ENCODE measurements at places on chromosomes 16 and 17.

GRCh38 chr16:11011326-11011725 lies 67.0 kb downstream of the CLEC16A start:
- no peak for DNase-seq

GRCh38 chr17:63675231-63675606 lies 24.7 kb downstream of the LIMD2 start:
- no peak for DNase-seq

GRCh38 chr17:42153919-42154742 lies 658 bp downstream of the RAB5C start:
- DNase-seq = no peak

GRCh38 chr17:35584061-35584460 lies 3.1 kb upstream of the AP2B1 start:
- no peak for DNase-seq

- no peak for DNase-seq
These were observed 20.9 kb downstream of the AKTIP start for GRCh38 chr16:53482123-53482522.

GRCh38 chr17:73029991-73030390 lies 62.5 kb downstream of the SLC39A11 start:
- DNase-seq = no peak

DNA sequence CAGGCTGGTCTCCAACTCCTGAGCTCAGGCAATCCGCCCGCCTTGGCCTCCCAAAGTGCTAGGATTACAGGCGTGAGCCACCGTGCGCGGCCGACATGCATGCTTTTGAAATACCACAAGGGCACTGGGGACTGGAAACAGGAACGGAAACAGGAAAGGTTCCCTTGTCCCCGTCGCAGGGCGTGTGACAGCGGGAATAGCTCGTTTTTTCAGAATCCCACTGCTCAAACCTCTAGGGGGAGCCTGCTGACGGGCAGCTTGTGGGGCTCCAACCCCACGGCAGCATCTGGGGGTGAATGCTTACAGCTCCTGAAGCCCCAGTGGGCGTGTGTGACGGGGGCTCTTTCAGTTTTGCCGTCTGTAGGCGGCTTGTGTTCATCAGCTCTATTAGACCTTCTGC lies 18.8 kb upstream of the ASGR2 start:
- no peak for DNase-seq

DNA sequence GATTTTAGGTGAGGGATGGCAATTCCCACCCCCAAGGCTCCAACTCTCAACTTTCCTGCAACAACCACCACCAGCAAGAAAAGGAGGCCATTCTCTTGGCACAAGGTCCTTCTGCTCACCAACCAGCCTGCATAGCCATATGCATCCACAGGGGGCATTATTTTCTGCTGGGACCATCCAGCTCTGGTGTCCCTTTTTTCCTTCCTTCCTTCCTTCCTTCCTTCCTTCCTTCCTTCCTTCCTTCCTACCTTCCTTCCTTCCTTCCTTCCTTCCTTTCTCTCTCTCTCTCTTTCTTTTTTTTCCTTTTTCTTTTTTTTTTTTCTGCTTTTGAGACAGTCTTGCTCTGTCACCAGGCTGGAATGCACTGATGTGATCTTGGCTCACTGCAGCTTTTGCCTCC lies 21.1 kb upstream of the COX10 start:
- no peak for DNase-seq

DNA sequence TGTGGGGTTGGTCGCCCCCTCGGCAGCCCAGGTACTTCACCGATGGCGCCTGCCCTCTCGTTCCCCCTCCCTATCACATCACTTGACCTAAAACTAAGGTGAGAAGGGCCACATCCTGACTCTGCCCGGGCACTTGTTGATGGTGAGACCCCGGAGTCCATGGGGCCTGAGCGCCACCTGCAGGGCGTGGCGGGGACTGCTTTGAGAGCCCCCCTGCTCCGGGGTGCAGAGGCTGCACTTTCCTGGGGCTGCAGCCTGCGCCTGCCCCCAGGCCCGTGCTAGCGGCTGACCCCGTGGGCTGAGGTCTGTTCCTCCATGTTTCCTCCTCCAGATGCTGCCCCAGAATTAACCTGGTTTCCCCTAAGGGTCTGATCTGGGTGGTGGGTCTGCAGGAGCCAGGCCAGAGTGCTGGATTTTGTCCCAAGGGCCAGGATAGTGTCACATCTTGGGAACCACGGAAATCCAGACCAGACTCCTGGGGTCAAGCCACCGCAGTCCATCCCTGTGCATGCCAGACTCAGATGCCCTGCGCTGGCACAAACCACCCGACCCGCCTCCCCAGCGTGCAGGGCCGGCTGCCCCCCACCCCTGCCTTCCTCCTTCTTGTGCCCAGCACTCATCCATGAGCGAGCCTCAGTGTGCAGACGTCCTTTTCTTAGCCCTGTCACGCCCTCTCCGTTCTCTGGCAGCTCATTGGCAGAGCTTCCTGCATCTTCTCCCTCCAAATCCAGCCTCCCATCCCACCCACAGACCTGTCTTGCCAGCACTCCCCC lies 2.7 kb downstream of the NDUFAF8 start:
- no peak for DNase-seq

DNA sequence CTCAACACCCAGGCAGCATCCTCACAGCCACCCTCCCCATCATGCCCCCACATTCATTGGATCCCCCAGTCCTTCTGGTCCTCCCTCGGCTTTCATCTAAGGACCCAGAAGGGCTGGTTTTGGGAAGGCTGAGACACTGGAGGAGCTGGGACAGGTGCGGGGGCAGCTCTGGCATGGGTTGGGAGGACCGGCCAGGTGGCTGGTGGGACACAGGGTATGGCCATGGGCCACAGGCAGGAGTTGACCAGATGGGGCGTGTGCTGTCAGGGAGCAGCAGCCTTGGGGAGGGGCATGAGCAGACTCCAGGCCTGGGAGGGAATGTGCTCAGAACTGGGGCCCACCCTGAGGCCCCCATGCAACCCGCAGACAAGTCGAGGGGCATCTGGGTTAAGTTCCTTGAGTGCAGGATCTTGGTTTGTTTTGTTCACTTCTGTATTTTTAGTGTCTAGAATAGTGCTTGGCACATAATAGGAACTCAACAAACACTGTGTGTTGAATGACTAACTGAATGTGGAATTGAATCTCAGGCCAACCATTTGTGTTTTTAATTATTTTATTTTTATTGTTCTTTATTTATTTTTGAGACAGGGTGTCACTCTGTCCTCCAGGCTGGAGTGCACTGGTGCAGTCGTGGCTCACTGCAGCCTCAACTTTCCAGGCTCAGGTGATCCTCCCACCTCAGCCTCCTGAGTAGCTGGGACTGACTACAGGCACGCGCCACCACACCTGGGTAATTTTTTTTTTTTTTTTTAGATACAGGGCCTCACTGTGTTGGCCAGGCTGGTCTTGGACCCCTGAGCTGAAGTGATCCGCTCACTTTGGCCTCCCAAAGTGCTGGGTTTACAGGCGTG lies 5.6 kb downstream of the P2RX1 start:
- DNase-seq = no peak

DNA sequence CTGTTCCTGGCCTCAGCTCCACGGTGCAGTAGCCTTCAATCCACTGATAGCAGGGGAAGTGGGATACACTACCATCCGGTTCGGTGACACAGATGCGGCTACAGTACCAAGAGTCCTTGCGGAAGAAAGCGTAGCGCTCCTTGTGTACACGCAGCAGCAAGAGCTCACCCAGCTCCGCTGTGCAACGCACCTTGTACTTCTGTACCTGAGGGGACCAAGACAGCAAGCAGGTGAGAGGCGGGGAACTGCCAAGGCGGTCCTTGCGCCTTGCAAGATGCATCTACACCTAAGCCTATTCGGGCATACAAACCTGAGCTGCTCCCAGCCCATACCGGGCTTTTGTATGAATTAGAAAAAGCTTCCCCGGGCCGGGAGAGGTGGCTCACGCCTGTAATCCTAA lies 1.5 kb downstream of the ALOXE3 start:
- DNase-seq = no peak

DNA sequence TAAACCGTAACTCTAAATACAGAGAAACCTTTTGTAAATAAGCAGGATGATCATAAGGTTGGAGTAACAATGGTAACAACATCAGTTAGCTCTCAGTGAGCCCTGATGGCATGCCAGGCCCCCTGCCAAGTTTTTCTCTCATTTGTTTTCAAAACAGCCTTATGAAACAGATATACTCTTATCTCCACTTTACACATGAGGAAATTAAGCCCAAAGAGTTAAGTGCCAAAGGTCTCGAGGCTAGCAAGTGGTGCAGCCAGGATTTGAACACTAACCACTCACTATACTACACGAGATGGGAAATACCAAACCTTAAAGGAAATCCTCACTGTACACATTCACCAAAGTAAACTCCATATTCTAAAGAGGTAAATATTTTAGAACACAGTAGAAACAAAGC lies 15.0 kb downstream of the USP31 start:
- DNase-seq = no peak

- no peak for DNase-seq
These were observed 3.4 kb downstream of the BLTP2 start for GRCh38 chr17:28641579-28641978.

DNA sequence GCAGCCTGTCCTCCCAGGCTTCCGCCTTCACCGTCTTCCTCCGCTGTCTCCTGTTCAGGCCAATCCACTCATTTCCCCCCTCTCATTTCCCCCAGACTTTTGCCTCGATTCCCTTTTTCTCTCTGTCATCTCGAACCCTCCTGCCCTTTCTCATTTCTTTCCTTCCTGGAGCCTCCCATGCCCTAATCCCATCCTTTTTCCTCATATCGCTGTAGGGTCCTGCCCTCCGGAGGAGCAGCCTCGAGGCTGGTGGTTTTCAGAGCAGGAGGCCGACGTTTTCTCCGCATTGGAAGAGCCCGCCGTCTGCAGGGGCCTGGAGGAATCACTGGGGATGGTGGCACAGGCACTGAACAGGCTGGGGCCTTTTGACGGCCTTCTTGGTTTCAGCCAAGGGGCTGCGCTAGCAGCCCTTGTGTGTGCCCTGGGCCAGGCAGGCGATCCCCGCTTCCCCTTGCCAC lies 597 bp downstream of the OVCA2 start:
- DNase-seq = no peak

DNA sequence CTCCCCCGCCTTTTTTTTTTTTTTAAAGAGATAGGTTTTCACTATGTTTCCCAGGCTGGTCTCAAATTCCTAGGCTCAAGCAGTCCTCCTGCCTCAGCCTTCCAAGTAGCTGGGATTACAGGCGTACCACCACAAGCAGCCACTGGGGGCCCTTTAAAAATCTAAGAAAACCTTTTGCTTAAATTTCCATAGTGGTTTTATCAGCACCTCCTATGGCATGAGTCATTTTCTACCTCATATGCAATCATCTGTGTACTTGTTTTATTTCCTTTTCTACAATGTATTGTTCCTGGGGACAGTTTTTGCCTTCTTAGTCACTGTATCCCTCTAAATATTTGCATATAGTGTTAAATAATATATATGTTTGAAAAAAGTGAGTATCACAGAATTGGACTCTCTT lies 29.2 kb downstream of the GNA13 start:
- DNase-seq = peak; percentile 4

GRCh38 chr17:44830359-44831288 lies 537 bp upstream of the GJC1 start:
- no peak for DNase-seq

GRCh38 chr17:58059141-58059540 lies 24.1 kb upstream of the DYNLL2 start:
- no peak for DNase-seq

- DNase-seq = no peak
These were observed 14.9 kb upstream of the NKD1 start for GRCh38 chr16:50533317-50533716.

DNA sequence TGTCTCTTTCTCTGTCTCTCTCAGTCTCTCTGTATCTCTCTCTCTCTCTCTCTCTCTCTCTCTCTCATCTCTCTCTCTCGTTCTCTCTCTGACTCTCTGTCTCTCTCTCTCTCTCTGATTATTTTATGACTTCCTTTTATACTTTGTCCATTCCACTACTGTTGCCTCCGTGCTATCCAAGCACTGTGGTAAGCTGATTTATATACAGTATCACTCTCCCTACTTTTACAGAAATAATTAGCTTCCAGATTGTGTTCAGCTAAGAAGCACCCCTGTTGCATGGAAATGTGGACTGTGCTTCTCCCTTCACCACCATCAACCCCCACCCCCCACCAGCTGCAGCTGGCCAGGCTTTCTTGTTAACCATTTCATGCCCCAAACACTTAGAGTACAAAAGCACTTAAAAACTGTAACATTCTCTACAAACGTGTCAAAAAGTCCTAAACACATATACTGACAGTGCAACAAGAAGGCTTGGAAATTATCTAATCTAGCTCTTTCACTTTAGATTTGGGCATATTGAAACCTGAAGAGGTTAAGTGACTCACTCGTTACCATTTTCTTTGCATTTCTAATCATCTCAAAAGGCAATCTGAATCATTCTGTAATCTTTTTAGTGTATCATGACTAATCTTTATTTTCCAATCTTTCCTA lies 11.6 kb upstream of the TMEM100 start:
- DNase-seq = no peak

DNA sequence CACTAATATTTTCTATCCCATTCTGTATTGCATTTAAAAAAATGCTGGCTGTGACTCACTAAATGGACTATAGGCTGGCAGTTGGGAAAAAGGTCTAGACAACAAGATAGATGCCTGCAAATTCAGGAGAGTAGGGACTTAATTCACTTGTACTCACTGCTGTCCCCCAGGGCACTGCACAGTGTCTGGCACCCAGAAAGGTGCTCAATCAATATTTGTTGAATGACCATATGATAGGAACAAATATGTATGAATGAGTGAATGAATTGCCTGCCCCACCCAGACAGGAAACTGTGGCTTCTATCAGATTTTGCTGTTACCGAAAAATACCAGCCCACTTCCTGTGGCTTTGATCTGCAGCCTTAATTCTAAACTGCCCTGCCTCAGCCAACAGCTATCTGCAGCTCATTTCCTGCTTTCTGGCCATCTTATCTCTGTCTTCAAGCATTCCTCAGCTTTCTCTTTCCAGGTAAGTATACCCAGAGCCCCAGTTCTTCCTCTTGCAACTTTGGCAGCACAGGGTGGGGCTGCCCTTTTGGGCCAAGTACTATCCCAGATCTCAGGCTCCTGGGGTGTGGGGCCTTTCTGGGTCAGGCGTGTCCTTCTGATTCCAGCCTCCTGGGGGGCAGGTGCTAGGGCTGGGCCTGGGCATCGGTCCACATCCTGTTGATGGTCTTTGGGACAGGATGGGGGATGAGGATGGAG lies 15.3 kb upstream of the TNS4 start:
- no peak for DNase-seq

GRCh38 chr17:48738803-48739526 lies 10.4 kb upstream of the HOXB13 start:
- no peak for DNase-seq
